Esophagus squamous epithelium (tissue), 5 donors: ENCODE measurements at places on chromosomes 3 and 15.

DNA sequence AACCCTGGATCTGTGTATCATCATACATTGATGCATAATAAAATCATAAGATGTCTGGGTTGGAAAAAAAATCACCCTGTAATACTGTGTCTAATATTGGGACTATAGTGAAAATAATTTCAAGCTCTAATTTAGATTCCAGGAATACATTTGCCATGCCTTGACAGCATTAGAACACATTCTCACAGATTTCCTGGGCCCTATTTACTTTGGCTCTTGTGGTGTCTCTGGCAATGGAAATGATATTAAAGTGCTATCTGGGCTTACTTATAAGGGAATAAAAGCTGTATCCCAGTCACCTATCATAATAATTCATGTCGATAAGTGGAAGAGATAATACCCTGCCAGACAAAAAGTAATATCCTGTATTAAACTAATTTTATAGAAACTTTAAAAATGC lies 472.0 kb downstream of the ZPLD1 start:
- no peak for DNase-seq

- no peak for DNase-seq
Measured at GRCh38 chr3:45765266-45765851, 31.0 kb downstream of the SLC6A20 start.

DNA sequence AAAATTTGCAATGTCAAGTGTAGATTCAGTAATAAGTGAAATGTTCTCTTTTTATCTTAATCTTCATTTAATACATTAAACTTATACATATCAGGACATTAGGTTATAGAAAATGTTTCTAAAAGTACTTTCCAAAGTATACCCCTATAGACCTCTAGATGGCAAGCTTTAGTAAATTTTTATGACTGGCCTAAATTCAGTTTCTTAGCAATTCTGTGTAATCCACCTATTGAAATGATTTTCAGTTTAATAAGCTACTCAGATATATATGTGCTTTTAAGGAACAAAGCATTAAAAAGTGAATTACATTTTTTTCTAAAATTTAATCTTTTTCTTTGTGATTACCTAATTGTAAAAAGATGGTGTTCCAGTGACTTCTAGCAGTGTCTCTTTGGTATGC lies 342.2 kb downstream of the GBE1 start:
- no peak for DNase-seq

GRCh38 chr3:139771331-139771730 lies 93.6 kb upstream of the NMNAT3 start:
- no peak for DNase-seq

- DNase-seq: no peak
Measured at GRCh38 chr3:137332297-137332696, 374.5 kb downstream of the IL20RB start.
